Stimulated activated CD4-positive, alpha-beta T cell treated with anti-CD3 and anti-CD28 coated beads, Interleukin-1b, Interleukin-23, amount 100 ng/mL, for 48 hours (primary cell): ENCODE measurements at places on chromosomes 2 and 18.

DNA sequence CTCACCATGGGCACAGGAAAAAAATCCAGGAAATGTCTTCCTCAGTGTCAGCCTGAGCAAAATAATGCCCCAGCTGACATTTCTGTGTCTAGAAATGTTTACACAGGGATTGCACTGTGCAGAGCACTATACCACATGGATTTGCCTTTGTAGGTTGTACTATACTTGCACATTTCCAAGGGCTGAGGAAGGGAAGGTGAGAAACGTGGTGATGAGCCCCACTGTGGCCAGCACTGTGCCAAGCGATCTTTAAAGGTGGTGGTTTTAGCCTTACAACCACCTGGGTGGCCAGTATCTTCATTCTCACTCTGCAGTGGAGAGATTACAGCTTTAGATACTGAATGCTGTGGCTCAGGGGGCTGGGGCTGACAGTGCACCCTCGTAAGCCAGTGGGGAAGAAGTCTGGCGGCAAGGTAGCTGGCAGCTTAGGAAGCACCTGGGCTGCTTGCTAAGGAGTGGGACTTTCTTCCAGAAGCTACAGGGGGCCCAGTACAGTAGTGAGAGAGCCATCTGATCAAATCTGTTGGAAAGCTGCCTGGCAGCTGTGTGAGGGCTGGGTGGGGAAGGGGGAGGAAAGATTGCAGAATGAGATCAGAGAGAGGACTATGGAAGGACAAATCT, 81.4 kb upstream of the MSH2 start:
- DNase-seq: no peak

DNA sequence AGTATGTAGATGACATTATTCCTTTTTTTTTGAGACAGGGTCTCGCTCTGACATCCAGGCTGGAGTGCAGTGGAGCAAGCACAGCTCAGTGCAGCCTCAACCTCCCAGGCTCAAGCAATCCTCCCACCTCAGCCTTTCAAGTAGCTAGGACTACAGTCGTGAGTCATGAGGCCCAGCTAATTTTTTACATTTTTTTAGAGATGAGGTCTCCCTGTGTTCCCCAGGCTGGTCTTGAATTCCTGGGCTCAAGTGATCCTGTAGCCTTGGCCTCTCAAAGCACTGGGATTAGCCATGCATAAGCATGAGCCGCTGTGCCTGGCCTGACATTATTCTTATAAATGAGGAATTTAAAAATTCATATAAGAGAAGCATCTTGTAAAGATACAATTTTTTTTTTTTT, 86.9 kb downstream of the FAM117B start:
- no peak for DNase-seq

DNA sequence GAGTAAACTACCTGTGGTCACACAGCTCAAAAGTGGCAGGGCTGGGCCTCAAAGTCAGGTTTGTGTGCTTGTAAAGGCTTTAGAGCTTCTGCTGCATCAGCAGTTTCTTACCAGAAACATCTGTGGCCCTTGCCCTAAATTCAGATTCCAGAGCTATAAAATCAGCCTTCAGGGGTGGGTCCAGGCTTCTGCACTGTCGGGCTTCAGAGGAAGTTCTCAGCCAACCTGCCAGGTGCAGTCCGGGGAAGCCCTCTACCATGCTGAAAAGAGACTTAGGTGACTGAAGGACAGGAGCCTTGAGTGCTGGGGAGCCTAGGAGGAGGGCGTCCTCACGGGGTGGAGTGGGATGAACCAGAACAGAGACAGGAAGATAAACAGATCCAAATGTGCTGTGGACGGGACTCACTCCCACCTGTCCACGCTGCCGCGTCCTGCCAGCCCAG, 69.9 kb upstream of the HS6ST1 start:
- no peak for DNase-seq

- DNase-seq: no peak
Measured at GRCh38 chr18:32612651-32613050, 142.0 kb upstream of the GAREM1 start.

DNA sequence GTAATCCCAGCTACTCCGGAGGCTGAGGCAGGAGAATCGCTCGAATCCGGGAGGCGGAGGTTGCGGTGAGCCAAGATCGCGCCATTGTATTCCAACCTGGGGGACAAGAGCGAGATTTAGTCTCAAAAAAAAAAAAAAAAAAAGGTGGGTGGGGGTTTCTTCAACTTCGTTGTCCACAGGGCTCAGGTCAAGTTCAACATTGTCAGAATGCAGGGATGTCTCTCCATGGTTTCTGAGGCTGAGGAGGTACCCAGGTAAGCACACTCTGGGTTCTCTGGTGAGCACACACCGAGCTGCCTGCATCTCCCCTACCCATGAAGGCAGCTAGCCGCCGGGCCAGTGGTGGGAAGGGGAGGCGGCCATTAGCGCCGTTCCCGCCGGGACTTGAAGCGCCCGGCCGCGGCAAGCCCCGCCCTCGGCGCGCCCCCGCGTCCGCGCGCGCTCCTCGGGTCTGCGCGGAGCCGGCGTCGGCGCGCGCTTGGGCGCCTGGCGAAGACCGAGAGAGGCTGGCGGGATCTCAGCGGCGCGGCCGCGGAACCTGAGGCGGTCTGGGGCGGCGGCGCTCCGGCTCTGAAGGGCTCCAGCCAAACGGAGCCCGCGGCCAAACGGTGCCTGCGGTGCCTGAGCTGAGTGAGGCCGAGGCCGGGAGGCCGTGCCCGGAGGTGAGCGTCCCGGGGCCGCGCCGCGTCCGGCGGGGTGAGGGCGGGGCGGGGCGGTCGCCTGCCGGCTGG, at the start of gene UBXN2A:
Gene UBXN2A (plus strand): TSS at position 477 of the 731 bp plus-strand sequence. CDS start 17,852 bp downstream, outside the sequence.
- DNase-seq: peak; percentile 68

- no peak for DNase-seq
Measured at GRCh38 chr2:145530653-145531052, 1010.7 kb upstream of the ZEB2 start.

DNA sequence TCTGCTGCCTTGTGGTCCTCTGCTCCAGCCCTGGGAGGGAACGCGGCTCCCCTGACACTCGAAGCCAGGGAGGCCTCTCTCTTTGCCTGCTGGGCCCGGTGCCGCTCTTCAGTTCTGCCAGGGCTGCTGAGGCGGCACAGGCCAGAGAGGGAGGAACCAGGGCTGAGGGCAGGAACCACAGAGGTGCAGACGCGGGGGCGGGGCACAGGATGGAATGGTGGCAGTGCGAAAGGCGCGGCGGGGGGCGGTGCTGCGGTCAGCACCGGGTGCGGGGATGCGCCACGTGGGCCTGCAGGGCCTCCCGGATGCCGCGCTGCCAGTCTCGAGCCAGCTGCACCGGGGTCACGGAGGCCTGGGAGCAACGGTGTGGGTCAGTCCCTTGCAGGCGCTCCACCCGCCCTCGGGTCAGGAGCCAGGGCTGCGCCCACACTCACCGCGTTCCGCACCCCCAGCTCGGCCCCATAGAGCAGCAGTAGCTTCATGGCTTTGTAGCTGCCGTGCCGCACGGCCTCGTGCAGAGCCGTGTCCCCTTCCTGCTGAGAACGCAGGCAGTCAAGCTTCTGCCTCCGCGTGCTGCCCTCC, 4.4 kb downstream of the ANKRD23 start:
- peak; percentile 73 for DNase-seq

DNA sequence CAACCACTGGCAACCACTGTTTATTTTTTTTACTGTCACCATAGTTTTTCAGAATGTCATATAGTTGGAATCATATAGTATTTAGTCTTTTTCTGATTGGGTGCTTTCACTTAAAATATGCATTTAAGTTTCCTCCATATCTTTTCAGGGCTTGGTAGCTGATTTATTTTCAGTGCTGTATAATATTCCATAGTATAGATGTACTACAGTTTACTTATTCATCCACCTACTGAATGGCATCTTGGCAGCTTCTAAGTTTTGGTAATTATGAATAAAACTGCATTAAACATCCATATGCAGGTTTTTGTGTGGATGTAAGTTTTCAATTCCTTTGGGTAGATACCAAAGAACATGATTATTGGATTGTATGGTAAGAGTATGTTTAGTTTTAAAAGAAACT, 23.0 kb downstream of the CFAP221 start:
- DNase-seq: no peak

DNA sequence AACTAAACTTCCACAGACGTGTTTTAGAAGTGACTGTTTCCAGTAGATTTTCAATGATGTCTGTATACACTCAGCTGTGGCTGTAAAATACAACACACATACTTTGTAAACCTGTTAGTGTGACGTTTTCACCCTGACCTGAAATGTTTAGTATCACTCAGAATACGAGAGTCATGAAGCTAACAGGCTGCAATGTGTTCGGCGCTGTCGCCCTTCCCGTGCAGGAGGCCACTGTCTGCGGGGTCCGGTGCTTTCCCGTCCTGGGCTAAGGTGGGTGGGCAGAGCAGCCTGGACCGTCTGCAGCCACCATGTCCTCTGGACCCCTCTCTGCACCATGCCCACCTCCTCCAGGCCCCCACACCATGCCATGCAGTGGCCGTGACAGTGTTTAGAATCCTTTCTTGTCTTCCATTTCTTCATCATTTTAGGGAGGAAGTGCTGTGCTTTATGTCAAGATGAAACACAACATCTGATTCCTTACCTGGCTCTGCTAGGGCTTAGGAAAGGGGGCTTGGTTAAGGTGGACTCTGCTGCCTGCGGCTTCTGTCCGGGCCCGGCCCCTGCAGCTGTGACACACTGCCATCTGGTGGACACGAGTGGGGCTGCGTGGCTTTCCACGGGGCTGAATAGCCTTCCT, 53.8 kb upstream of the RBM44 start:
- DNase-seq: peak; percentile 68

DNA sequence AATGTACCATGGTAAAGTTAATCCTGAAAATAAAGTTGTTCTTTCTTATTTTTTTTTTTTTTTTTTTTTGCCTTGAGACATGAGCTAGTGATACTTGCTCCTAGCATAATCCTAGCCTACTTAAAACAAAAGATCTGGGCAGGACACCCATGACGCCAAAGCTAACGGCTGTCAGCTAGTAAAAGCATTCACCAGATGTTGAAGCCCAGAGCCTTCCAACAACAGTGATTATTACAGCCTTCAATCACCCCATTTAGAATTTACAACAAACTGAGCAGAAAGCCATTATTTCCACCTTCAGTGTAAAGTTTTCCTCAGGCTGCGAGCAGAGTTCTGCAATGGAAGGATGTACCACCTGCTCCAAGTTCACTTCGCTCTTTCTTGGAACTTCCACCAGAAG, 259.5 kb downstream of the SP3 start:
- no peak for DNase-seq

- DNase-seq: no peak
Measured at GRCh38 chr2:12110074-12110473, 363.6 kb downstream of the LPIN1 start.

- DNase-seq: no peak
Measured at GRCh38 chr2:149451417-149452165, 121.2 kb downstream of the LYPD6 start.

DNA sequence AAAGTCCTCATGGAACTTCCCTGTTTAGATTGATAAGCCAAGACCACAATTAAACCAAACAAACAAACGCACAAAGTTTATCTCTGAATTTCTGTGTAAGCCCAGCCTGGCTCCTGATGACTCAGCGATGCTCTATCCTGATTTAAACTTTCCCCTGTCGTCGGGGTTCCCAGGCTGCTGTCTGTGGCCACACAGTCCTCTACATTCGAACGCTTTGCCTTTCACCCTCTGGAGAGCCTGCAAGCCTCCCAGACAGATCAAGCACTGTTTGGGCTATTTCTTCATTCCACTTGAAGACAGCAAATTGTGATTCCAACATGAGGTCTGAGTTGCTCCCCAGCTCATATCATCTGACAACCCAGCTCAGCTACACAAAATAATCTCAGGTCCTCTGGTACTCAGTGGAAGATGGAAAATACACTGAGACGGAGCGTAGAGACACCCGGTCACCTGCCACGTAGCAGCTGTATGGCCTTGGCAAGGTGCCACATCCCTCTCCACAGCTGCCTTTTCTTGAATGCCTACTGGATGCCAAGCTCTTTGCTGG, 51.2 kb downstream of the CYRIA start:
- DNase-seq: no peak

DNA sequence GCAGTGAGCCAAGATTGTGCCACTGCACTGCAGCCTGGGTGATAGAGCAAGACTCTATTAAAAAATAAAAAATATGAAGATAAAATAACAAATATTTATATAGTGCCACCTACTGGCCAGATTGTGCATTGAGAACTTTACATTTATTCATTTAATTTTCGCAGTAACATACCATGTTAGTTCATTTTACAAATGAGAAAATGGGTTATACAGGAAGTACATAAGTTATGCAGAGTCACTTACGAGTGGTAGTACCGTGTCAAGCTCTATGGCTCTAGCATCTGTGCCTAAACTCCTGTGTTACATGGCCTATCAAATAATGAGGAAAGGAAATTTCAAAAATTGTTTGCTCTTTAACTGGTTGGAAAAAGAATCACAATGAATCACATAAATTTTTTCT, 27.9 kb downstream of the RIF1 start:
- DNase-seq: no peak

- no peak for DNase-seq
Measured at GRCh38 chr2:224333726-224334482, 68.0 kb downstream of the FAM124B start.

DNA sequence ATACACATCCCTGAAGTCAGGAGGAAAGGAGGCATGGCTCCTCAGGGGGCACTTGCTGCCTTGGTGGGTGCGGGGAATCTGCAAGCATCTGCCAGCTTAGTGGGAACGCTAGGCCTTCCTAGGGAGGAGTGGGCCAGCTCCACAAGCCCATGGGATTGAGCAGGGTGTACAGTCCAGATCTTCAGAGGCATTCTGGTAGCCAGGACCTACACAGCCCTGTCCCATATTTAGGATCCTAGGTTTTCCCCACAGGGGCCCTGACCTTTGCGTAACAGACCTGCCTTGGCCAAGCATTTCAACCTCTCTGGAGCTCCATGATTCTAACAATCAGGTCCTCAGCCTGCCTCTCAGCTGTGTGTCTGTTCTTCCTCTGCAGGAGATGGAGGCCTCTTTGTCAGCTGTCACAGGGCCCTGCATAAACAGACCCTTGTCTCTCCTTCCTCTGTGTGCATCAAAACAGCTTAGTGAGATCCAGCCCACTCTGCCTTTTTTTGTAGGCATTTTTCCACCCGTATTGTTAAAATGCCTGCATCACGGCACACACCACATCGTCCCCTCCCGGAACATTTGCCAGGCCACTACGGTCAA, 140.2 kb upstream of the NDUFV2 start:
- no peak for DNase-seq

- no peak for DNase-seq
Measured at GRCh38 chr18:59996370-59996966, 96.7 kb downstream of the PMAIP1 start.

DNA sequence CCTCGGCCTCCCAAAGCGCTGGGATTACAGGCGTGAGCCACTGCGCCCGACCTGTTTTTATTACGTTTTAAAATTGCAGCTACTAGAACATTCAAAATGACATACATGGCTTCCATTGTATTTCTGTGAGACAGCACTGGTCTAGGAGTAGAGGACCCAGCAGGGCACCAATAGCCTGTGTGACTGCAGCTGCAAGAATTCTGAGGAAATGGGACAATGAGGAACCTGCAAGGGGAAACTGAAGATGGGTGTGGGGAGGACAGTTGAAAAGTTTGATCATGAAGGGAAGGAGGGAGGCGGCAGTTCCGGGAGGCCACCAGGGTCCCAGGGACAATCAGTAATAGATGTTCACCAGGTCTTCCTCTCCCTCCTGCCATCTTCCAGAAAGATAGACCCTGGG, 13.9 kb upstream of the DNPEP start:
- DNase-seq: no peak

- DNase-seq: no peak
Measured at GRCh38 chr18:2655954-2656236, 369 bp downstream of the SMCHD1 start.

GRCh38 chr18:433298-433697, 67.2 kb downstream of the COLEC12 start:
- no peak for DNase-seq

- no peak for DNase-seq
Measured at GRCh38 chr2:144240656-144241339, 279.1 kb downstream of the ZEB2 start.
